Dermis blood vessel endothelial cell (primary cell): ENCODE measurements at places on chromosomes 12 and 14.

- DNase-seq = no peak
Observed at GRCh38 chr12:125092108-125092871, 27.1 kb downstream of the AACS start.

- DNase-seq = peak; percentile 94
Observed at GRCh38 chr12:8681129-8681884, 16.5 kb upstream of the RIMKLB start.

- no peak for DNase-seq
Observed at GRCh38 chr12:29226616-29227015, 77.5 kb downstream of the FAR2 start.

- no peak for DNase-seq
Observed at GRCh38 chr12:120943482-120943881, 34.9 kb upstream of the HNF1A start.

- DNase-seq = peak; percentile 95
Observed at GRCh38 chr12:6092784-6093722, 31.4 kb downstream of the VWF start.

- DNase-seq = no peak
Observed at GRCh38 chr14:21075719-21076437, 5.8 kb downstream of the ARHGEF40 start.

DNA sequence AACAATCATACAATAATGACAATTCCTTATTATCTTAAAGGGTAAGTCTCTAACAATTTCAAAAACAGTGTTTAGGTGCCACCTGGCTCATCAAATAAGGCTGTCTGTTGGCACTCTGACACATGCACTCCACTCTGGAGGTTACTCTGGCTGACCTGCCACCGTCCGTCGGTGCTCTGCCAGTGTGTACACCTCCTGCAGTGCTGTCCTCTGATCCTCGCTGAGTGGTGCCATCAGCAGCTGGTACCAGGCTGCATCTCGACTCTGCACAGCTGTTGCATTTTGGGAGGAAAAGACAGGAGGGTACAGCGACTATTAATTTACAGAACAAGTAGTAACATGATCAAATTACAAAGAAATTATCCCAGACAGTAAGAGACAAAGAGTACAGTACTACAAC lies 63.9 kb downstream of the IPO8 start:
- DNase-seq = no peak

- no peak for DNase-seq
Observed at GRCh38 chr12:120453060-120453750, 7.0 kb downstream of the GATC start.

GRCh38 chr12:128980623-128981022 lies 127.3 kb downstream of the GLT1D1 start:
- no peak for DNase-seq

GRCh38 chr14:91225025-91225424 lies 19.5 kb downstream of the GPR68 start:
- DNase-seq = no peak

DNA sequence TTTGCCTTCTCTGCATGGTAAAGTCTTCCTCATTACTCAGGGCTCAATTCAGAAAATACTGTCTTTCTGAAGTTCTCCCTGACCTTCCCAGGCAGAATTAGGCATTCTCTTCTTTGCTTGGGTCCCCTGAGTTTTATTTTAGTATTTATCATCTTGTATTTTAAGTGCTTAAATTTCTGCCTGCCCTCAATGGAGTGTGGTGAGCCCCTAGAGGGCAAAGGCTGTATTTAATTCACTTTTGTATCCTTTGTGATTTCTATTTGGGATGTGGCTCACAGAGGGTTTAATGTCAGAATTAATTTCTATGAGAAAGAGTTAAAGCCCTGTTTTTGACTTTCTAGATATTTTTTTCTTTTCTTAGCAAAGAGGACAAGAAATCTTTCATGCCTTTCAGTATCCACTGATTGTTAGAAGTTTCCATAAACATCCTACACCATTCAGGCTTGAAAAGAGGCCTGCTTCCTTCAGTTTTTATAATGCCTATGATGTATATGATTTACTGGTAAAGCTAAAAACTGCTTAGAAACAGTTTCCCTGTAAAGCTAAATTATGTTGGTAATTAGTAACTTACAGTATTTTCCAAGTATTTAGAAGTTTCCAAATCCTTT lies 55.6 kb upstream of the PTPRB start:
- peak; percentile 75 for DNase-seq

- peak; percentile 69 for DNase-seq
Observed at GRCh38 chr12:6229224-6230218, 29.3 kb downstream of the CD9 start.

DNA sequence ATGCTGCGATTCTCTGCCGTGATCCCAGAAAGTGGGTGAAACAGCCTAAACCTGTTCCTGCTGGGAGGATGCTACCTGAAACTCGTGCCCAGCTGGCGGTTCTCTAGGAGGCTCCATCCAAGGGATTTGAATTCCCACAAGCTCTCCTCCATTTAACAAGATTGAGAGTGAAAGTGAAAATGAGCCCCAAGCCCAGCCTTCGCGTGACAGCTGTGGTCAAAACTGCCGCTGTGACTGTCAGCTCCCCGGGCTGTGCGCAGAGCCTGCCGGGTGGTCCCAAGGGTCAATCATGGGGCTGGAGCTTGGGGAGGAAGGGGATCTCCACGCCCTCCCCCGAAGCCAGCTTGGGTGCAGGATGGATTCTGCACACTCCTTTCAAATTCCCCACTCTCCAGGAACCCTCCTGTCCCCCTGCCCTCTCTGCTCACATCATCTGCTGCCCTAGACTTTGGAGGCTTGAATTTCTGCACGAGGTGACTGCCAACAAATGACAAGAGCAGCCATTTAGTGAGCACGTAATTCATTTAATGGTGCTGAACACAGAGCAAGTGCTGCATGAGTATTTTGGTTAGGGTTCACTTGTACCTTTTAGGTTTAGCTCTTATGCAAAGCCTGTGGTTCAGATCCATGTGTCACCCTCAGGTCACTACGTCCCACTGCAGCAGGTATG lies 5.3 kb downstream of the ASB2 start:
- no peak for DNase-seq

DNA sequence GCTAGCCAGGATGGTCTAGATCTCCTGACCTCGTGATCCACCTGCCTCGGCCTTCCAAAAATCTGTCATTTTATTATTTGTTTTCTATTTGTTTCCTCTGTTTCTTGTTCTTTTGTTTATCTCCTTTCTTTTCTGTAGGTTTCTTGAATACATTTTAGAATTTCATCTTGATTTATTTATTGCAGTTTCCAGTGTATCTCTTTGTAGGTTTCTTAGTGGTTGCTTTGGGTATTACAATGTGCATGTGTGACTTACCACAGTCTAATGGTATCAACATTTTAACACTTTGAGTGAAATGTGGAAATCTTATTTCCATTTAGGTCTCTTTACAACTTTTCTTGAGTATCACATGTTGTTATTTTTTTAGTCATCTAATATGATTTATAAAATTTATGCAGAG lies 29.9 kb upstream of the MUCL1 start:
- no peak for DNase-seq

- DNase-seq = no peak
Observed at GRCh38 chr14:100156776-100157175, 2.7 kb downstream of the DEGS2 start.

DNA sequence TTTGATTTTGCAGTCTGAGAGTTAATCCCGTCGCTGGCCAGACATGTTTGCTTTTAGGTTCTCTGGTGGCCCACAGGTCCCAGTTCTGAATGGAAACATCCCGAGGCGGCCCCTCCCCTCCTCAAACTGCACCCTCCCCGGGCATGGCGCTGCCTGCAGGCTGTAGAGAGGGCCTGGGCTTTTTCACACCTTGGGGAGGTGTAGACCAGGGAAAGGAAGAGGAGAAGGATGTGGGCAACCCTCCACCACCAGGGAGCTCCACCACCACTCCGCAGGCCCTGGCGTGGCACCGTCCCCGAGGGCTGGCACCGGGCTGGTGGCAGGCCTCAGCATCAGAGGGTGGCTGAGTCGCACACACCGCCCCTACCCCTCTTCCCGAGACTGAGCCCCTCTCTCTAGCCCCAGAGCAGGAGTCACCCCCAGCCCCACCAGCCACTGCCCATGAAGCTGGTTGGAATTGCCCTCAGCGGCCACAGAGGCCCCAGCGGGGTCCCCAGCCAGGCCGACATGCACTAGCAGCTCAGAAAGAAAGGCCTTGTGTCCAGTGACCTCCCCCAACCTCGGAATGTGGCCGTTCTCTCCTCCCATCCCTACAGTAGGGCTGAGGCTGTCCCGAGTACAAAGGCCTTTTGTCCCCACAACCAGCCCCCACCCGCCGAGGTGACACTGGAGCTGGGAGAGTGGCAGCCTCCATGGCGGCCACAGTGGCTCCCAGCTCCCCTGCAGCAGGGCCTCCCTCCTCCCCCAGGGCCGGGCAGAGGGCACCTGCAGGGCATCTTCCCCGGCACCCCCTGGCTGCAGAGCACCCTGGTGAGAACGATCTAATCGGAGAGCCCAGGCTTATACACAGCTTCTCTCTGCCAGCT lies 23.5 kb upstream of the INF2 start:
- DNase-seq = peak; percentile 50

DNA sequence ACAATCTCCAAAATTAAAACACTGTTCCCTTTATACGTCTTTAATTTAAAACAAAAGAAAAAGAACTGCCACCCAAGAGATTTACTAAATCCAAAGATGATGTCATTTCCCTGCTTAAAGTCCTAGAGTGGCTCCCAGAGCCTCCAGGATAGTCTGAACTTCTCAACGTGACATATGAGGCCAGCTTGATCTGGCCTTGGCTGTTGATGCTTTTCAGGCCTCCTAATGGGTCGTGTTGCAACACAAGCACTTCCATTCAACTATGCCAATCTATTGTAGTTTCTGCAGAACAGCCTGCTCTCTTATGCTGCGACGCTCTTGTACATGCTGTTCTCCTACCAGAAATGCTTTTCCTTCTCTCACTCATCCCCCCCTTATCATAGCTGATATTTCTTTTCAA lies 35.7 kb downstream of the LGR5 start:
- no peak for DNase-seq

GRCh38 chr14:70080076-70080475 lies 108.7 kb downstream of the SLC8A3 start:
- DNase-seq = no peak

- DNase-seq = no peak
Observed at GRCh38 chr14:92740440-92740839, 8.0 kb downstream of the LGMN start.

DNA sequence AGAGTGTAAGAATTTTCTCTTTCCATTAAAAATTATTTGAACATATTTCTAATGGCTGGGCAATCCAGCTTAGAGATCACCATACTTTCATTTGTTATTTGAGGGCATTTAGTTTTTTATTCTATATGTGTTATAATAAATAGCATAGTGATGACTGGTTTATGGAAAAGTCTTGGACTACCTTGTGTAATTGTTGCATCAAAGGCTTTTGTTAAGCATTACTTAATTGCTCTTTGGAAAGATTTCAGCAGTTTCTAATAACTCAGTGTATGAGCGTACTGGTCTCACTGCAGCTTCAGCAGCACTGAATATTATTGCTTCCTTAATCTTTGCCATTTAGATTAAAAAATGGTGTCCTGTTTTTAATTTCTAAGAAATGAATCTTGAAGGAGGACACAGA lies 22.8 kb downstream of the TMEM19 start:
- no peak for DNase-seq

GRCh38 chr14:68306265-68306933 lies 486.5 kb downstream of the ZFP36L1 start:
- no peak for DNase-seq

DNA sequence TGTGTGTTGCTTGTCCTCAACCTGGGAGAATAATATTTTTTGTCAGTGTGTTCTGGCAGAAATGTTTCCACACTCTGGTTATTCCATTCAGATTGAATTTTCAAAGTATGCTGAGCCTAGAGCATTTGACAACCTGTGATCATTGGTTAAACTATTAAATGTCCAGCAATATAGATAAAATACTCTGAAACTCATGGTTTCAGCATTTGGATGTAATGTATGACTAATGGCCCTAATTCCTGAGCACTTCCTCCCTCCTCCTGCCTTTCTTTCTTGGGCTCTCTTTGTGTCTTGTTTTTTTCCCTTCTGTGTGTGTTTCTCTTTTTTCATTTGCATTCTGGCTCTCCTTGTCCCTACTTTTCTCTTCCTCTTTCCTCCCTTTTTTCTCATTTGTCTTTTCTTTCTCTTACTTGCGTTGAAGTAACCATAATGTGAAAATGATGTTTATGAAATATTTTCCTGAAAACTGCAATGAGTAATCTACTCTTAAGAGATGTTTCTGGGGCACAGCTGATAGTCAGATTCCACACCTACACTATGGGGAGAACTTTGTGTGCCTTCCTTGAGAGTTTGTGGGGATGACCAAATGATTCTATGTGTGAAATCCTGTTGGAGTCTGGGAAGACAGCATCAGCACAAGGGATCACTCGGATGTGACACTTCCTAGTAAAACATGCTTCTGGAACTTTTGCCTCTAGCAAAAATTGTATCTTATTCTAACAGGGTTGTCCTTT lies 74.6 kb downstream of the FRMD6 start:
- DNase-seq = peak; percentile 36

DNA sequence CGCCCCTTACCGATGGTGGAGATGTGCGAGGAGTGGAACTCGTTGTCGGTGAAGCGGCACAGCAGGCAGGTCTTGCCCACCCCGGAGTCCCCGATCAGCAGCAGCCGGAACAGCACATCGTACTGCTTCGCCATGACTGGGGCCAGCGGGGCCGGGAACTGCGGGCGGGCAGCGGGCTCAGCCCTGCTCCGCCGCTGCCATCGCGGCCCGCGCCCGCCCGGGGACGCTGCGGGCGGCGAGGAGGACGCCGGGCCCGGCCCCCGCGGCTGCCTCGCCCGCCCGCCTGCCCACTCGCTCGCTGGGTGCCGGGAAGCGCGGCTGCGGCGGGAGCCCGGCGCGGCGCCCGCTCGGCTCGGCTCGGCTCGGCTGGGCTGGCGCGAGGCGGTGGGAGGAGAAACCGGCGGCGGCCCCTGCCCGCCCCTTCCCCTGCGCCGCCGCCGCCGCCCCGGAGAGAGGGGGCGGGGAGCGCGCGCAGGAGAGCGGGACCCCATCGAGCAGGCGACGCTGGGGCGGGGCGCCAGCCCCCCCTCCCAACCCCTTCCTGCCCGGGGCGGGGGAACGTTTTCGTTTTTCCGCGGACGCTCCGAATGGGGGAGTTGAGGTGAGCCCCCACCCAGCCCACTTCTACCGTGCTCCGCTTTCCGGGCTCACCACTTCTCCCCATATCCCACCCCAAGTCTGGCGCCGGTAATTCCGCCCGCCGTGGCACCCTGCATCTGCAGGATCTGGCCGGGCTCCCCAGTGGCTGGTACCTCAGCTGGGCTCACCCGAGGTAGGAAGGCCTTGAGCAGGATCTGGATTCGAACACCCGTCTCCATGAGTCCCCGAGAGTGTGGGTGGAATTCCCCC lies at the start of gene RAB15:
RAB15 (minus strand) TSS at position 394 of the 849 bp plus-strand sequence; CDS start at position 134, 260 bp downstream.
- DNase-seq = peak; percentile 50

DNA sequence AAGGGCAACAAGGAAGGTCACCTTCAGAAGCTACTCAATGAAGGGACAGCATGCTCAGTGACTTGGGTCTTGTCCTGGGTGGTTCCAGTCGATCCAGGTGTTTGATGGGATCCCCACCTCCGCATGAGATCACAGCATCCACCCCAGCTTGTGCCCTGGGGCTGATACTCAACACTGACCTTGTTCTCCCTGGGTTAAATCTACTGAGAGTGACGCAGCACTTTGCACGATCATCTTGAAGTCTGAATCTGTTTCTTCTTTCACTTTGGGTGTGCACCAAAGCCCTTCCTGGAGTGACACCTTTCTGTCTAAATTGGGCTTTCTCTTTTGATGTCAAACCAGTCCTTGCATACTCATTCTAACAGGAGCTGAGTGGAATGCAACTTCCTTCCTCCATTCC lies 13.8 kb downstream of the NOS1 start:
- DNase-seq = no peak

- DNase-seq = peak; percentile 94
Observed at GRCh38 chr12:122078141-122079032, at the start of gene MLXIP. Gene MLXIP (plus strand): TSS chr12:122078756. CDS start chr12:122078854, 98 bp downstream.
